Forelimb muscle (tissue), 1 donor: ENCODE measurements at places on chromosomes 11 and 22.

GRCh38 chr22:26650722-26651421 lies 6.5 kb upstream of the MIAT start:
- no peak for DNase-seq

DNA sequence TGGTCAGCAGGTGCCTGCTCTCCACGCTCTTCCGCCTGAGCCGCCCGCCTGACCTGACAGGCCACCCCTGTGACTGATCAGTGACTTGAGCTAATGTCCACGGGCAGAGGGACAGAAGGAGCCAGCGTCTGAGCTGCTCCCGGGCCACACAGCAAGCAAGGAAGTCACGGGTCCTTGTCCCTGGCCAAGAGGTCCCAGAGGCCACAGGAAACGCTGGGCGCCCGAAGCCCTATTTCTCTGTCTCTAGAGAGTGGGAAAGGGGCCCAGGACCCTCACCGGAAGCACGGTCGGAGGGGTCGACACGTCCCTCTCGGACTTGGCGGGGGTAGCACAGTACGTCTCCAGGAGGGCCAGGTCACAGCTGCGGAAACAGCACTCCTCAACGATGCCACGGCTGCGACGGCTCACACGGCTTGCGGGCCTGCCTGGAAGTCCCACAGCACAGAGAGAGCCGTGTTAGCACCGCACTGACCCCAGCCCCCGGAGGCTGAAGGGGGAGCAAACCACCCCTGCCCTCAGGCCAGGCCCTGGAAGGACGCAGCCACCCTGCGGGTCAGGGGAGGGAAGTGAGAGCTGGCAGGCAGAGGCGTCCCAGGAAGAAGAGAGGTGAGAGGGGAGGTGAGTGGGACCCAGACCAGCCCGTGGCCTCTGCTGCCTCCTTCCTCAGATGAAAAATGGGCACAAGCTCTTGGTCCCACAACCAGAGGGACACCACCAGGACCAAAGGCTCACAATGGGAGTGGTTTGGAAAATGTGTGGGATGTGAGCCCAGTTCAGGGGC lies 5.8 kb downstream of the IGF2 start:
- DNase-seq, result no peak

GRCh38 chr11:93663021-93663420 lies 1.5 kb downstream of the CEP295 start:
- no peak for DNase-seq

DNA sequence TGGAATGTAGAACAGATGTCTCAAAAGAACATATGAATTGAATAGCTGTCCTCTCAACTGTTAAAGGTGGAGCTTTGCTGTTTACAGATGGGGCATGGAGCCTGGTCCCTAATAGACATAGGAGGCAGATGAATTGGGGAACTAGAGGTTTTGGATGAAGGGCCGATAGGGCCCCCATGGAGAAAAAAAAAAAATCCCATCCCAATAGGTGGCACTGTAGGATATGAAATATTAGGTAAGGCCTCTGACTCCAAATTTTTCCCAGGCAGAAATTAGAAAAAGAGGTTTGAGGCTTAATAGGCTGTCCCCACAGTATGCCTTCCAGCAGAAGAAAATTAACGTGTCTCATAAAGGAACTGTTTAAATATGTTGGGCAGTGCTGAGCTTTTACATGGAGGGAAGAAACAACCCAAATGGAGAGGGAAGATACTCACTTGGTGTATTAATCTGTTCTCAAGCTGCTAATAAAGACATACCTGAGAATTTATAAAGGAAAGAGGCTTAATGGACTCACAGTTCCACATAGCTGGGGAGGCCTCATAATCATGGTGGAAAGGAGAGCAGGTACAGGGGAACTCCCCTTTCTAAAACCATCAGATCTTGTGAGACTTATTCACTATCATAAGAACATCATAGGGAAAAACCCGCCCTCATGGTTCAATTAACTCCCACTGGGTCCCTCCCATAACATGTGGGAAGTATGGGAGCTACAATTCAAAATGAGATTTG lies 30.1 kb upstream of the TMEM45B start:
- DNase-seq, result no peak

DNA sequence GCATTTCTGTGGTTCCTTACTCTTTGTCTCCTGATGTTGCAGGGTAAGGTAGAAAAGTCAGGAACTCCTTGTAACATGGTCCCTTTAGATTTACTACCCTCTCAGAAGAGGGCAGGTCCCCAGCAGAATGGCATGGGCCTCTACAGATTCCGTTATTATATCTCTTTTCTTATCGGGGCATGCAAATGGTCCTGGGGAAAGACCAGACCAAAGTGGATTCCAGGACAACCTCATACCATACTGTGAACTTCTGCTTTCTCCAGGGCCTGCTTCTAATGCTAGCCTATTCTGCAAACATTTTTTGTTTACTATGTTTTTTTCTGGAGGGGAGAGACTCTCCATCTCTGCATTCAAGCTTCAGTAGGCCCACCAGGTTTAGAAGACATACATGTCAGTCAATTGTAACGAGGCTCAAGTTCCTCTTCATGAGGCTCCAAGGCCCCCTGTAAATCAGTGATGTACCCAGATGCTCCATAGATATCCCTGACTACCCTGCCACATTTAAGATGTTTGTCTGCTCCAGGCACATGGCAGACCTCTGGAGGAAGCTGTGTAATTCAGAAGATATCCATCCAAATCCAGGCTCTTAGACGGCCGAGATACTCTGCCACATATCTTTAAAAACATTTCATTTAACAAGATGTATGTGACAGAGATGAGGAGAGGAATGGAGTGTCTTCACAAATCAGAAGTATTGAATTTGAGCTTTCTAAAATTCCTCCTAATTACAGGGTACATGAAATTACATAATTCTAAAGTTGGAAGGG lies 8.5 kb upstream of the ME3 start:
- DNase-seq, result no peak

- no peak for DNase-seq
Measured at GRCh38 chr11:73637012-73637411, 9.4 kb upstream of the PLEKHB1 start.

DNA sequence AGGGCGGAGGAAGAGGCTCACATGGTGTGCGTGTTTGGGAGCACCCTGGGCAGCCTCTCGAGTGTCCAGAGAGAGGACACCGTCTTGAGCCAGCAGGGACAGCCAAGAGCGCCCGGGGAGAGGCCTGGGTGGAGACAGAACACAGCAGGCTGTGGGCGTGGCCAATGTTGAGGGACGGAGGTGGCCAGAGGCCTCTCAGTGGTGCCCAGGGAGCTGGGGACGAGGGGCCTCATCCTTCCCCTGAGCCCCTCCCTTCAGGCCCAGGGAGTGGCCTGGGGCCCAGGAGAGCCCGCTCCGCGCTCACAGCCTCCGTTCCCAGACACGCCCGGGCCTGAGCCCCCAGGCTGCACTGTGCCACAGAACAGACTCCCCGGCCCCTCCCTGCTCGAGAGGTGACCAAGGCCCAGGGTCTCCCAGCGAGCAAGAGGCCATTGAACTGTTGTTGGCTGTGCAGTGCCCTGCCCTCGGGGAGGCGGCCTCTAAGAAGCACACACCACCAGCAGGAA lies 48.4 kb downstream of the CDKN1C start:
- DNase-seq, result no peak

DNA sequence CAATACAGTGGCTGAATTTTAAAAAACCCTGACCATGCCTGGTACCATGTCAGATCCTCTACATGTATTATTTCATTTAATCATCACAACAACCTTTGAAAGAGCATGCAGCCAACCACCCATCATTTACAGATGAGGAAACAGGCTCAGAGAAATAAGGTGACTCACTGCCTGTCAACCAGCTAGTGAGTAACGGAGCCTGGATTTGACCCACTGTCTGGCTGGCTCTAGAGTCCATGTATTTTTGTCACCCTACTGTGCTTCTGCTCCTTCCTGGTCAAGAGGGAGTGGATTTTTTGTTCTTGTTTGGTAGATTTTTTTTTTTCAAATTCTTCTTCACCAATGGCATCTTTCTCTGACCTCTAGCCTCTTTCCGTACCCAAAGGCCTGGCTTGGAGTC lies 77.4 kb downstream of the CWC15 start:
- DNase-seq, result no peak

GRCh38 chr11:119512369-119512768 lies 89.4 kb upstream of the THY1 start:
- DNase-seq, result no peak

DNA sequence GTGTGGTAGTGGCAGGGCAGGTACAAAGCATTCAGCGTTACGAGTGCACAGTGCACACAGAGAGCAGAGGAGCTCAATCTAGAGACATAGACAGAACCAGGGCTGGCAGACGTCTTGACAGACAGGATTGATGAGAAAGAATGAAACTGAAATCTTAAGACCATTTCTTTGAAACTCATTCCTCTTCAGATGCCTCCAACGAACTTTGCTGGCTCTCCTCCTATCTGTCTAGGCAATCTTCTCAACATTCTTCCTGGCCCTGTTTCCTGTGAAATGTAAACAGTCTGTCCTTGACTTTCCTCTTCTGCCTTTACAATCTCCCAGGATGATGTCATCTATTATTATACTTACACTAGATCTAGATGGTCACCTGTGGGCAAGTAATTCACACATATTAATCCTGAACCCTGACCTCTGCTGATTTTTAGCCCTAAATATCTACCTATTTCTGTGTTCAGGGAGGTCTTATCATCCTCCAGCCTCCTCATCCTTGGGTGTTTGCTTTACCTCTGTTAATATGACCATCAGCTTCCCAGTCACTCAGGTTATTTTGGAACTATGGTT lies 119.5 kb downstream of the ENTHD1 start:
- no peak for DNase-seq

- DNase-seq, result no peak
Measured at GRCh38 chr11:79675081-79675480, 234.3 kb upstream of the TENM4 start.

GRCh38 chr11:65078151-65078550 lies 5.7 kb downstream of the CDCA5 start:
- DNase-seq, result no peak

- no peak for DNase-seq
Measured at GRCh38 chr22:28477556-28477955, 202.1 kb downstream of the TTC28 start.

GRCh38 chr22:23122992-23123803 lies 18.6 kb downstream of the RSPH14 start:
- no peak for DNase-seq

GRCh38 chr11:20112291-20113148 lies 47.8 kb downstream of the DBX1 start:
- DNase-seq, result no peak

DNA sequence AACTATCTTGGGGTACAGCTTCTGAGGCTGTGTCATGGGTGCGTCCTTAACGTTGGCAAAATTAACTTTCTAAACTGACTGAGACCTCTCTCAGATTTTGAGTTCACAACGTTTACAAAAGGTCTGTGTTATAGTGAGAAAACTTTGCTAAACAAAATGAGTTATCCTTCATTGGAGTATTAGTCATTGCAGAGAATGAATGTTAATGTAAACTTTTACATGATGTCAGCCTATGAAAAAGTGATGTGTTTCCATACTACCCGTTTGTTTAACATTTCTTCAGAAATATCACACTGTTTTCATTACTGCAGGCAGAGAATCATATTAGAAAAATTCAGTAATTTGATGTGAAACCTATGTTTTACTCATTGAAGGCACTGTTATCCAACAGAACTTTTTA lies 32.1 kb downstream of the HSD17B12 start:
- no peak for DNase-seq

DNA sequence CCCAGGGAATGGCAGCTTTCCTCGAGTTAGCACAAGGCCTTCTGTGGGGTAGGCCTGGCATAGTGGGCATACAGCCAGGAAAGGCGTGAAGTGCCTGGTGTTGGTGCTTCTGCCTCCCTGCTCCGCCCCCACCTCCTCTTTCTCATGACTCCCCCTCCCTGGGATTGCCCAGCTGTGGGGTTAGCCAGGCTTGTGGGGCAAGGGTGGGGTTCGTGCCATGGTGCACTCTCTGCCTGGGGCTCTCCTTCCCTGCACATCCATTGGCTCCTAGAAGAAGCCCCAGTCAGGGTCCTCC lies 236.8 kb upstream of the NCAM1 start:
- no peak for DNase-seq

DNA sequence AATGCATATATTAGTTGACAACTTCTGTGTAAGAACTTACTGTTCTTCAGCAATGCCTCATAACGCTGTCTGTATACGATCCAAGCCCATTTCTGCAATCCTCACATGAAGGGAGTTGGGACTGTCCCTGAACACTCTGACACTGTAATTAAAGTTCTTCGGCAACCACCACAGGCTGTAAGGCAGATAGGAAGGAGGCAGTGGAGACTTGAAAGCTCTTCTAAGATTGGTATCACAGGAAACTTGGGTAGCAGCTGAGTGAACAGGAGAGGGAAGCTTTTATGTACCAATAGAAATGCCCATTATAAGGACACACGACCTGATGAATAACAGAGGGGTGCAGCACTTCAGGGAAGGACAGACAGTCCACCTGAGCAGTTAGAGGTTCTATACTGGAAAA lies 12.0 kb upstream of the GAB2 start:
- DNase-seq, result no peak

DNA sequence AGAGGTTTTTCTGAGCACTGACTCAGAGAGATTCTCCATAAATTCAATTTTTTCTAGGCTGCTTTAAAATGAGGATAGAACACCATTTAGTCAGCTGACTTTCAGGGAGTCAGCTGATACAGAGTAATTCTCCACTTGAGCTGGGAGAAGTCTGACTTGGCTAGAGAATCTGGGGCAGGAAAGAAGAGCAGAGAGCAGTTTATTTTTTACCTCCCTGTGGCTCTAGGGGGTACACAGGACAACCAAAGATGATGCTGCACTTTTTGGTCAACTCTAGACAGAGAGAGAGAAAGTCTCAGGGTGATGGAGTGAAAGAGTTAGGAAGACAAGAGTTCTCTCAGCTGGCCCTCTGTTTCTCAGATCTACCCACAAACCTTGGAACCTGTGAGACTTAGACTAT lies 67.3 kb upstream of the EED start:
- no peak for DNase-seq
